BE2C (cell line): ENCODE measurements at places on chromosomes 6 and 20.
A peak's percentile ranks its signal among the peaks of the same experiment; 100 is the strongest.

- DNase-seq = no peak
Measured at GRCh38 chr20:35845561-35845960, 73.7 kb downstream of the PHF20 start.

GRCh38 chr6:64280569-64280968, 645.0 kb downstream of the PHF3 start:
- DNase-seq = peak; percentile 55

- no peak for DNase-seq
Measured at GRCh38 chr20:17304774-17305173, 77.9 kb downstream of the PCSK2 start.

DNA sequence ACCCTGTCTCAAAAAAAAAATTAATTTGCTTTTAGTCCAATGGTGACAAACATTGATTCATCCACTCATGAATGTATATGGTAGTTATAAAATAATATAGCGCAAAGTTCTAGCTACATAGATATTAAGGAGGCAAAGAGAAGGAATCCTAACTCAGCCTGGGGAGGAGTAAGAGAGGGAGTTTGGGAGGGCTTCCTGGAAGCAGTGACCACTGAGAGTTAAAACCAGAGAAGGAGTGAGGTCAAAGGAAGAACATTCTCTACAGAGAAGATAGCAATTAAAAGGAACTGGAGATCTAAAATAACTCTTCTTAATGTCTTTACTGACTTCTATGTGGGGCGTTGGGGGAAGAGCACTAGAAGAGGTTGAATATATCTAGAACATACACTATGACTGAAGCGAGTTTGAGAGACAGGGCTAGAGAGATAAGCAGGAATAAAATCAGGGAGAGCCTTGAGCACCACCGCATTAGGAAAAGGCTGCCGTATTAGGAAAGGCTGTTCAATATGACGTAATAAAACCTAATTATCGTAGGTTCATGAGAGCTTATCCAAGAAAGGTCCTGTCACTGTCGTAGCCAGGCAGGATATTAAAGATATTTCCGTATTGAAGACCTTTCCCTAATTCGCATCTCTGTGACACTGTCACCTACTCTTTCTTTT, 81.8 kb upstream of the CNKSR3 start:
- DNase-seq = no peak

GRCh38 chr6:86529635-86530034, 407.7 kb upstream of the HTR1E start:
- no peak for DNase-seq

GRCh38 chr6:109793792-109794191, 102.7 kb downstream of the FIG4 start:
- DNase-seq = no peak

DNA sequence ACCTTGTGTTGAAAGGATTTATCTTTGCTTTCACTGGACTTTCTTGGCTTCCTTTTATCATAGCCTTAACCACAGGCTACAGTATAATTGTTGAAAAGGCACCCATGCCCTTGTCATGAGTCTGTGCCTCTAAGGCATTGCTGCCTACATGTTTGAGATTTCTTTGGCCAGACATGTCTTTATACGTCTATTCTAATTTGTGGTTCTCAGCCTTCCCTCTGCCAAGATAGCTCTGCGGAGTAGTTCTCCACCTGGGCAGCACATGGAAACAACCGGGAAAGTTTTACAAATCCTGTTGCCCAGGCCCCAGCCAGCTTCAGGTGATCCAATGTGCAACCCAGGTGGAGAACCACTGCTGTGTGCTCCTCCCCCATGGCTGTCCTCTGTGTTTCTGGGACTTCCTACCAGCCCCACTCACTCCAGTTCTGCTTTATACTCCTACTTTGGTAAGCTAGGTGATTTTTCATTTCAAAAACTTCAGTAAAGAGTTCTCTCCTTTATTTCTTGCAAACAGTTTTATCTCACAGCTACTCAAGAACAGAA, 159.6 kb upstream of the MYLIP start:
- DNase-seq = no peak

DNA sequence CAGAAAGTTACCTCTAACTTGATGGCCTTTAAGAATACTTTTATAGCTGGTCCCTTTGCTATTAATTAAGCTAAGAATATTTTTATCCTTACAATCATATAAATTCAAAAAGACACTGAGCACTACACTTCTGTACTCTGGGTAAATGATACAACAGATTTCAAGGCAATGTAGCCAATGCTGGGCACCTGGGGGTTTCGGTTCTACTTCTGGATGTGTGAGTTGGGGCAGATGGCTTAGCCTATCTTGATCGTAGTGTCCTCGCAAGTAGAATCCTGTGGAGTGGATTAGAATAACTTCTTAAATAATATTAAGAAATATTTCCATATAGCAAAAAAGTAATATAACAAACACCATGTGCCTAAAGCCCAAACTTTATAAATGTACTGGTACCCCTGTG, 96.9 kb upstream of the NT5E start:
- DNase-seq = no peak

DNA sequence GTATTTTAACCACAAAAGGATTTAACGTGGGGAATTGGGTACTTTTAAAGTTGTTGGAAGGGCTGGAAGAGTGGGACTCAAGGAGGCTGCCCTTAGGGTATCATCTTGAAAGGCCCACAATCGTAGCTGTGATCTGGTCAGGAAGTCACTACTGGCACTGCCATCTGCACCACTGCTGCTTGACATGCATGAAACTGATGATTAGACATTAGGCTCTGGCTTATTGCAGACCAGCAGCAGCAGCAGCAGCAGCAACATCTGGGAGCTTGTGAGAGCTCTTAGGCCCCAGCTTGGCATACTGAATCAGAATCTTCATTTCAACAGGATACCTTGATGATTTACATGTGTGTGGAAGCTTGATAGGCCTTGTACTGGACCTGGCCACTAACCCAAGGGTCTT, 68.6 kb downstream of the PHF20 start:
- peak; percentile 37 for DNase-seq

GRCh38 chr6:37077191-37077904, 71.9 kb downstream of the FGD2 start:
- DNase-seq = no peak

- no peak for DNase-seq
Measured at GRCh38 chr20:39278230-39278788, 316.2 kb downstream of the DHX35 start.

- DNase-seq = no peak
Measured at GRCh38 chr6:25302151-25302550, 23.0 kb downstream of the CARMIL1 start.
